ENCODE measurements at places on chromosomes 4 and X.

DNA sequence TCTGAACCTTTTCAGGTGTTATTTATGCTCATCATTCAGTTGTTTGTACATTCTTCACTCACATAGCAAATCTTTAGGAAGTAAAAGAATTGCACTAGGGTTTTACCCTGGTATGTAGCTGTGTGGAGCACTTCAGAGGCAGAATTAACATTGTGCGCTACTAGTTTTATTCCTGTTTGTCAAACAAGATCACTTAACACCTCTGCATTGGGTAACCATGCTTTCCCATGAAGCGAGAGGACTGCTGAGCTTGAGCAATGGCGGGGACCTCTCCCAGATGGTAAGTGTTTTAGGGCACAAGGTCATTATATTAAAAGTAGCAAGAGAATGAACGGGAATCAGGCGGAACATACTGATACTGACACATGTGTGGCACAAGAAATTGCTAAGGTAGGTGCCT is 59.2 kb downstream of the SHROOM3 start:
- no peak for DNase-seq

DNA sequence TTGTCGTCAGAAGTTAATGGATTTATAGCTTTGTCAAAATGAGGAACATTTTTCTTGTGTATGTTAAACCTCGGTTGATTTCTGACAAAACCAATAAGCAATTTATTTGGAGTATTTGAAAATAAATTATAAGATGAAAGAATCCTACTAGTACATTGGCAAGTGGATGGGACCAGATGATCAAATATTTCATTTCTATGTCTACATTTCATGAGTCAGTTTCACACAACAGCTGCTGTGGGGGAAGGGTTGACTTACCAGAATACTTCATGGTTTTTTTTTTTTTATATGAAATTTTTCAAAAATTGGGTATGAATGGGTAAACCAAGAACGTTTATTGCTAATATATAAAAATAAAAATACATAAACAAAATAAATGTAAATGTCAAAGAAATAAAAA is 39.4 kb downstream of the RAPGEF2 start:
- peak; percentile 14 for DNase-seq

DNA sequence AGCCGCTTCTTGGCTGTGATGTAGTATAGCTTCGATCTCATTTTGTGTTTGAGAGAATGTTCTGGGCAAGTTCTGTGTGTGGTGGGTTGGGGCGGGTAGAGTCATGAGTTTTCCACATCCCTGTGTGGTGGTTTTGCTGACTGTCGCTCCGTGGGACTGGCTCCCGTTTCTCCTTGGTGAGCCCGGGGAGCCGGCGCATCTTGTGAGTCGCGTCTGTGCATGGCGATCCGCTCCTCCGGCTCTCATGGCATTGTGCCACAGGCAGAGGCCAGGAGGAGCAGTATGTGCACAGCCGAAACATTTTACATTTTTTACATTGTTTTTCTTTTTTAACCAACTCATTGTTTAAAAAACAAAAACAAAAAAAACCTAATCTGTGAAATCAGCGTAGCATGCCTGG is 27.7 kb upstream of the TBC1D14 start:
- no peak for DNase-seq

DNA sequence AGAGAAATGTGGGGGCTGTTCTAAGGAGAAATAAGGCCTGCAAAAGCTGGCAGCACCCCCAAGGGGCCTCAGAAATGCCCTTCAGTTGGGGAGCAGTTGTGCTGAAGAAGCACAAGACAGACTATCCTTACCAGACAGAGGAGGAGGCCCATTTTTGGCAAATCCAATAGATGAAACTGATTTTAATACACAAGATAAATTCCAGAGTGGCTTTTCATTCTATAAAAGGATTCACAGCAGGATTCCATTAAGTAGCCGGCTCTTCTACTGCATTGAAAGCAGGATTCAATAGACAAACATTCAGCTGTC is 8.1 kb downstream of the SEPTIN6 start:
- DNase-seq = no peak

Data from SHP77 (cell line).